AG09309 (cell line): ENCODE measurements at places on chromosomes 13 and 19.

DNA sequence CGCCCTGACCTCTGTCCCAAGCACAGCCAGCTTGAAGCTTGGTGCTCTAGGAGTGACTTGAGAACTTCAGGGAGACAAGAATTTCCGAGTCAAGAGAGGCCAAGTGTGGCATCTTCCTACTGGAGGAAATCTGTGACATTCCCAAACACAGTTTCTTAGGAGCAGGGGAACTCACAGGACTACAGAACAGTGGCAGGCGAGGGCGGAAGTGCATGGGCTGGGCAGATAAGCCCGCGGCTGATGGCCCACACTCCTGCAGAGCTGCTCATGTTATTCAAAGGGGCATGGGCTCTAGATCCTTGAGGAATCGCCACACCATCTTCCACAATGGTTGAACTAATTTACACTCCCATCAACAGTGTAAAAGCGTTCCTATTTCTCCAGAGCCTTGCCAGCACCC lies 168.8 kb downstream of the KATNAL1 start:
- no peak for DNase-seq

DNA sequence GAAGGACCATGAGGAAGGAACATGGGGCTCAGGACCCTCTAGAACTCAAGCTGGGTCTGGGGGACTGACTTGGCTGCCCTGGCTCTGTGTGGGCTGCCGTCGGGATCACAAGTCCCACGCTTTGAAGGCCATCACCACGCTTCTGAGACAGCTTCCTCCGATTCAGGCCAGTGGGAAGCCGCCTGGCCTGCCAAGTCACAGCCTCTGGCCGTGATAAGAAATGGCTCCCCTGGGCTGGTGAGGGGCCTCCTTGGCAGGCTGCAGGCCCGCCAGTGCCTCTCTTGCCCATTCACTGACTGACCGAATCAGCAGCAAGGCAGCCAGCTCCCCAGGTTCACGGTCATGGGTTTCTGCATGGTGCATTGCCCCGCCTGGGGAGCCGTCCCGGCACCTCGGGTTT lies 48.8 kb downstream of the COMP start:
- no peak for DNase-seq

GRCh38 chr13:50422181-50423148 lies 407.2 kb downstream of the KCNRG start:
- no peak for DNase-seq

DNA sequence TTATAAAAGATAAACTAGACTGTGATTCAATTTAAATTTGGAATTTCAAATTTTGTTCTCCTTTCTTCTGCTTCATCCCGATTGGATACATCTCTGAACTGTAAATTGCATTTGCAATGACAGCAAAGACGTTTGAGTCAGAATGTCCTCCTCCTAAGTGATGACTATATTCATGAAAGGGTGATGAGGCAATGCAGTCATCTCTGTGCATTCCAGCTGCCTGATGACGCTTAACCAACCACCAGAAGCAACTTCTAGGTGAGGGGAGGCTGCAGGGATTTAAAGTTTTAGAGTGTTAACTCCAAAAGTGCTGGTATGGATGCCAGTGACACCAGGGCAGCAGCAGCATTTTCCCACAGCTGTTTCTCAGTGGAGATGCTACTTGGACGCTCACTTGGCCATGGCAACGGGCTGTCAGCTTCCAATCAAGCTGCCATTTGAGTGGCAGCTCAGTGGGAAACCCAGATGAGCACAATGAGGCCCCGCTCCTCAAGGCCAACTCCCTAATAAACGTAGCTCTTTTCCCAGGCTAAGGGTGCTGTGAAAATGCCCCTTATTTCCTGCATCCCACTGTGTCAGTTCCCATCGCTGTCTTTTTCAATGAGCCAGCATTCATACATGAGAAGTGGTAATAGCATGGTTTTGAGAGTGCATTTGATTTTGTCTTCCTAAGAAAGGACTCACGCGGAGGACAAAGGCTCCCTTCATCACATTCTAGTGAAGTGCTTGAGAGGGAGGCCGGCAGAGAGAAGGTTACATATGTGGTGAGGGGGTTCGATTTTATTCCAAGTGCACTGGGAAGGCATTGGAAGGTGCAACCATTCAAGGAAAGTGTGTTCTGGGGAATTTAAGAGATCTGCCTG lies 45.2 kb upstream of the AMER2 start:
- DNase-seq, result no peak

- DNase-seq, result no peak
These were observed 15.4 kb upstream of the UBE2L5 start for GRCh38 chr13:30406779-30407416.

- no peak for DNase-seq
These were observed 6.3 kb downstream of the VSTM2B start for GRCh38 chr19:29532097-29532496.

GRCh38 chr19:296476-297225 lies 5.4 kb upstream of the PLPP2 start:
- DNase-seq, result no peak

DNA sequence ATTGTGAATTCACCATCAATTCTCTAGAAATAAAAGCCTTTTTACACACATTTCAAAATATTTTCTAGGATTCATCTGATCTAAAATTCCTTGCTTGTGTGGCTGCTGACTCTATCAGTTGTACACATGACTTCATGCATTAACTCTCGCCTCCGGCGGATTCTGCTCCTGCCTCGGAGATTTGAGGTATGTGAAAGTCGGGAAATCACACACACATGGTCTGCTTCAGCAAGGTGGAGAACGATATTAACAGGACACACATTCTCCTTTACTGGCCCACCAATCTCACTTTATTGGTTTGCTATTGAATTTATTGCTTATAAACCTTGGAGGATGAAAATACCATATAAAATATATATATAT lies 855.7 kb downstream of the SLITRK5 start:
- DNase-seq, result no peak

DNA sequence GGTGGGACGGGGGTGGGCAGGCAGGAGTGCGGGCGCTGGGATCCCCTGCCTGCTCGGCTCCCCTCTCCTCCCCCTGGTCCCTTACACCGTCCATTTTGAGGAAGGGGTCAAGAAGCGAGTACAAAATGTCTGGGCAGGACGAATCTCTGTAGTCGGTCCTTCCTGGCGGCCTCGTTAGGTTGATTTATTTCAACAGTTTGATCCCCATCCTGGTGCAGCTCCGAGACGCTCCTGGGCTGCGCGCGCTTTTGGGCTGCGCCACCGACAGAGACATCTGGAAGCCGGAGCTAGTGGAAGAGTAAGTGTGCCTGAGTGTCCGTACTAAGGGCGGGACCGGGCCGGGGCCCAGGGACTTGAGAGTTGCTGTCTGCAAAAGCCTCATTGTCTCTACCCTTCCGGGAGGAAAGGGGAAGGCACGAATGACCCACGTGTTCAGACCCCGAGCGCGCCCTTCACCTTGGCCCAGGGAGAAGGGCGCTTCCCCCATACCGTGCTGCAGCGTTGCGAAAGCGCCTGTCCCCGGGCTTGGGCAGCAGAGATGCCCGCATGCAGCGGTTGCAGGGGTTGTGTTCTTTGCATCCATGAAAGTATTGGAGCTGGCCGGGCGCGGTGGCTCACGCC lies 1.8 kb downstream of the ZNF114 start:
- no peak for DNase-seq
